Activated CD4-positive, alpha-beta memory T cell treated with anti-CD3 and anti-CD28 coated beads for 36 hours (primary cell): ENCODE measurements at places on chromosomes 2 and 18. TPM values are rescaled to one million over a fixed set of nuclear protein-coding genes. Genes with fewer than 3 reads are reported as not detected.
A peak's percentile ranks its signal among the peaks of the same experiment; 100 is the strongest.

The MOB4 gene
- 19.5 TPM for total RNA-seq

The POTEJ gene
- not detected for total RNA-seq

The TRMT61B gene
- total RNA-seq: 16.7 TPM

The PSMA8 gene
- 1.3 TPM for total RNA-seq

The IL36RN gene
- not detected for total RNA-seq

The CFAP65 gene
- total RNA-seq: not detected

The HOXD9 gene
- total RNA-seq: not detected

The DNAH7 gene
- total RNA-seq: 0.17 TPM

The FSHR gene
- not detected for total RNA-seq

The SLC35F5 gene
- total RNA-seq: 21.7 TPM

The ELOA2 gene
- not detected for total RNA-seq

The PDE1A gene
- total RNA-seq: not detected

The TCF23 gene
- not detected for total RNA-seq

The CCNT2 gene
- total RNA-seq: 25.1 TPM

DNA sequence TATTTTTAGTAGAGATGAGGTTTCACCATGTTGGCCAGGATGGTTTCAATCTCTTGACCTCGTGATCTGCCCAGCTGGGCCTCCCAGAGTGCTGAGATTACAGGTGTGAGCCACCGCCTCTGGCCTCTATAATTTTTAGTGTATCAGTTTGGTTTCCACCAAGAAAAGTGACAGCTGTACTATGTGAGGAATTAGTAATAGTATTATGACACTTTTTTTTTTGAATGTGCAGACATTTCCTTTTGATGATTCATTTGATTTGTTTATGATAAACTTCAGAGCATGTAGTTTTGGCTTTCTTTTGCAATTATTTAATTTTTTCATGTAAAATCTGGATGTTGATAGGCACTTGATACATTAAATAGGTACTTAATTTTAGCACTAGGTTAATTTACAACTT lies 61.5 kb downstream of the PTPN4 start:
- peak; percentile 51 for DNase-seq

DNA sequence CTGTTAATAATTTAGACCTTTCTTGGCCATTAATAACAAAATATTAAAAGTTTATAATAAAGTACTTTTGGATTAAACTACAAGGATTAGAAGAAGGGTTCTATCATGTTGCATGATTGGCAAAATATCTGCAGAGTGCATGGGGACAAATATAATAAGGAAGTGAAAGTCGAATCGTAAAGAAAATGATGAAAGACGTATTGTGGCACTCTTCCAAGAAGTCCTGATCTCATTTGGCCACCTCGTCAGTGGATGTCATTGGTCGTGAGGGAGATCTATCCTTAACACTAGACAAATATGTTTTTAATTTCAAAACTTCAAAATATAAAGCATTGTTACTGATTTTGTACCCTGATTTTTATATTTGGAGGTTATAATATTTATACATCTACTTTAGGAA lies 197.7 kb upstream of the STON1 start:
- DNase-seq: no peak

- DNase-seq: no peak
These were observed 961 bp downstream of the GPR55 start for GRCh38 chr2:230924092-230924469.

GRCh38 chr2:241734208-241734466 lies 293 bp upstream of the D2HGDH start:
- DNase-seq: no peak

GRCh38 chr2:195575879-195576401 lies 81.1 kb upstream of the SLC39A10 start:
- DNase-seq: no peak

- DNase-seq: no peak
These were observed 244.9 kb downstream of the HDAC4 start for GRCh38 chr2:239155806-239156480.

DNA sequence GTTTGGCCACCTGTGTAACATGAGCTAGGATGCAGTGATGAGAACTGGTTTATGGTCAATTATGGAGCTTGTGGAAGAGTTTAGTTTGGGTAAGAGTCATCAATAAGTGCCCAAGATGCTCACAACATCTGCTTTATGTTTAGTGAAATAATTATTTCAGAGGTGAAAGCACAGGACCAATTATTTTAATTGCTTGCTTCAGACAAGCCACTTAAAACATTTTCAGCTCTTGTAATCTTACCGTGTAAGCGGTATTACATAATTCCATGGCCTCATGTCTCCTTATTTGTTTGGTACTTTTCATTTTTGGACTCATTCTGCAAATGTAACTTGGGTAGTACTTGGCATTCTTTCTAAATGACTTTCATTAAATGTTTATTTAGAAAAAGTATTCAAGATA lies 5.4 kb downstream of the B3GNT2 start:
- no peak for DNase-seq

DNA sequence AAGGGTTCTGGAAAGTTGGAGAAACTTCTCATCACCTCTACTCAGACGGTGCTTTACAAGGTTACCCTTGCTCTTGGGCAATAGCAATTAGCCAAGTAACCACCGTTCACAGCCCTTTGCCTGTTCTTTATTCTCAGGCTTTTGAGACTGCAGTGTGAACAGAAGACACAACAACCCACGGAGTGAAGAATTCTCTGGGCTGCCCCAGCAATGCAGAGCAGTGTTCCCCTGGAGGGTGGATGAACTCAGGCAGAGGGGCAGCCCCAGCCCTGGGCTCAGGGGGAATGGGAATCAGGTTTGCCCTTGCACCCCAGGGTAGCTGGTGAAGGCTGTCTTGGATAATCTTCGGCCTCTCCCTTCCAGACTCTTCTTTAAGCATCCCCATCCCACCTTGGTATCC lies 69.1 kb downstream of the MCFD2 start:
- DNase-seq: no peak

GRCh38 chr18:41761333-41762018 lies 193.6 kb upstream of the PIK3C3 start:
- DNase-seq: no peak

- no peak for DNase-seq
These were observed 337.1 kb upstream of the MMADHC start for GRCh38 chr2:149924549-149925213.

DNA sequence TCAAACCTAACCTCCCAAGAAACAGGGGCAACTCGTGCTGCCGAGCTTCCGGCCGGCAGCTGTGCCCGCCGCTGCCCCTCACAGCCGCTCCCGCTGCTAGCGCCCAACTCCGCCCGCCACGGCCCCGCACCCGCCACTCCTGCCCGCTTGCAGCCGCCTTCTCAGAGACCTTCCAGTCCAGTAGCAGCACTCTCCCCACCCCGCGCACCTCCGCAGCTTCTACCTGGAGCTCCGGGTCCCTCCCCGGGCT lies 722 bp upstream of the C2orf15 start:
- DNase-seq: no peak

GRCh38 chr2:206477296-206477695 lies 34.0 kb downstream of the ADAM23 start:
- DNase-seq: no peak
